Activated CD8-positive, alpha-beta memory T cell treated with anti-CD3 and anti-CD28 coated beads for 1 hour (primary cell): ENCODE measurements at places on chromosomes 7 and 10.

GRCh38 chr7:27576360-27576944 is 86.2 kb downstream of the HIBADH start:
- DNase-seq = no peak

GRCh38 chr10:42491001-42491592 is 147.3 kb downstream of the ZNF33B start:
- no peak for DNase-seq

DNA sequence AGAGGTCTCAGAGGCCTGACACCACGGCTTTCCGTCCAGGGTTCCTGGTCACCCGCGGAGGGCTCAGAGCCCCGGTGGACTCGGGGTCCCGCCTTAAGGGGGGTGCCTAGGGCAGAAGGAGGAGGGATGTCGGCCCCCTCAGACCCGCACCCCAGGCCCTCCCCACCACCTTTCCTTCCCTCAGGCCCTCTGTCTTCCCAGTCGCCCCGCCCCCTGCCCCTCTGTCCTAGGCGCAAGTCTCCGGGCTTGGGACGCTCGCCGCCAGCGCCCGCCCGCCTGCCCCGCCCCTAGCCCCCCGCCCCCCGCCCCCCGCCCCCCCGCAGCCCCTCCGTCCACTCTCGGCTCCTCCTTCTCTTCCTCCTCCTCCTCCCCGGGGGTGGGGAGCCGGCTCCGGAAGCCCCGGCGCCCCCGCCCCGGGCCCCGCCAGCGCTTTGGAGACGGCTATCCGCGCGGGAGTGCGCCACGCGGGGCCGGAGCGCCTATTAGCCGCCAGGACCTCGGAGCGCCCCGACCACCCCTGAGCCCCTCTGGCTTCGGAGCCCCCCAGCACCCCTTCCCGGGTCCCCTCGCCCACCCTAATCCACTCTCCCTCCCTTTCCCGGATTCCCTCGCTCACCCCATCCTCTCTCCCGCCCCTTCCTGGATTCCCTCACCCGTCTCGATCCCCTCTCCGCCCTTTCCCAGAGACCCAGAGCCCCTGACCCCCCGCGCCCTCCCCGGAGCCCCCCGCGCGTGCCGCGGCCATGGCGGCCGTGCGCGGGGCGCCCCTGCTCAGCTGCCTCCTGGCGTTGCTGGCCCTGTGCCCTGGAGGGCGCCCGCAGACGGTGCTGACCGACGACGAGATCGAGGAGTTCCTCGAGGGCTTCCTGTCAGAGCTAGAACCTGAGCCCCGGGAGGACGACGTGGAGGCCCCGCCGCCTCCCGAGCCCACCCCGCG is at the start of gene AEBP1:
Gene AEBP1, plus strand, starts transcription at position 423 of the 937 bp plus-strand sequence. Its CDS starts 321 bp downstream, at position 744.
- no peak for DNase-seq

GRCh38 chr10:60123668-60124067 is 217.3 kb upstream of the CCDC6 start:
- DNase-seq = no peak

DNA sequence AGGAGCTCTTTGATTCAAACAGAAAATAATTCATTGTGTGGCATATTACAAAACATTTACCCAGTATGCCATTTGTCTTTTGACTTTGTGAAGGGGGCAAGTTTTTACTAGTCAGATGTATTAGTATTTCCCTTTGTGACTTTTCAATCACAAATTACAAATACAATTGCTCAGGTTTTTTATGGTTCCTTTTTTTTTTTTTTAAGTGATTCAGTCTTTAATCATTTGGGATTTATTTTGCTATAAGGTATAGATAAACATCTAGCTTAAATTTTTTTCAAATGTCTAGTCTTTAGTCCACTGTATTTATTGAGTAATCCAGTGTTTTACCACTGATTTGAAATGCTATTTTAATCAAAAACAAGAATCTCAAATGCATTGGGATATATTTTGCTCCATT is 75.9 kb downstream of the AOAH start:
- DNase-seq = no peak

- DNase-seq = no peak
Observed at GRCh38 chr7:151615784-151616183, 96.1 kb upstream of the RHEB start.
